NCI-H1105 treated with DMSO at 0.1 percent for 48 hours (cell line): ENCODE measurements at places on chromosomes 13 and 19.
A peak's percentile ranks its signal among the peaks of the same experiment; 100 is the strongest.

DNA sequence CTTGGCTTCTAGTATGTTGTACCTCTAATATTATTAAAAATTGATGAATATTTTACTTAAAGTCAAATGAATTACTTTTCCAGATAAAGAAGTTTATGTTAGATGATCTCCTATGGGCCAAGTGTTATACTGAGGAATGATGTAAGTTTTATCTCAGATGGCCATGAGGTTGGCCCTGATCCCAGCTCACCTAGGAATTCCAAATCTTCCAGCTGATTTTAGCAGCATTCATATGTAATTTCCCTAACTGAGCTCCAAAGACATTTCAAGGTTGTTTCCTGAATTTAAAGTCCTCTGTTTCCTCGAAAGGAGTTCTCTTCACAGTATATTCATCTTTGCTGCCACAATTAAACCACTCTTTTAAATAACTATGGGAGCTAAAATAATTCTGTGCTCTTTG, 1670.4 kb upstream of the SPRY2 start:
- no peak for DNase-seq

DNA sequence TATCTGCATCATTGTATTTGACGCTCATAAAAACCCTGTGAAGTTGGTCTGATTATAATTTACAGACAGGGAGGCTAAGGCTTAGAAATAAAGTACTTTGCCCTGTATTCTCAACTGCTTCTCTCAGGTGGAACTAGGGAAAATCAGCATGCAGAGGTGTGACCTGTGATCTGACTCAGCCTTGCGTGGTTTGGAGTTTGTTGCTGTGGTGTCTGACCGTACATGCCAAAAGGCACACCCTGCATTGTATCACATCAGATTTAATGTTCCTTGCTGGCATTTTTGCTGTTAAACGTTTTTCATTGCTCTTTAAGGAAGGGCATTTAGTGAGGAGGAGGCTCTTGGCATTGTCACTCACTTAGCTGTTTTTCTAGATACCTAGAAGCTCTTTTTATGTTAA, 58.8 kb upstream of the C1QTNF9B start:
- no peak for DNase-seq

- DNase-seq = no peak
Measured at GRCh38 chr13:46640843-46641242, 87.9 kb downstream of the LRCH1 start.

DNA sequence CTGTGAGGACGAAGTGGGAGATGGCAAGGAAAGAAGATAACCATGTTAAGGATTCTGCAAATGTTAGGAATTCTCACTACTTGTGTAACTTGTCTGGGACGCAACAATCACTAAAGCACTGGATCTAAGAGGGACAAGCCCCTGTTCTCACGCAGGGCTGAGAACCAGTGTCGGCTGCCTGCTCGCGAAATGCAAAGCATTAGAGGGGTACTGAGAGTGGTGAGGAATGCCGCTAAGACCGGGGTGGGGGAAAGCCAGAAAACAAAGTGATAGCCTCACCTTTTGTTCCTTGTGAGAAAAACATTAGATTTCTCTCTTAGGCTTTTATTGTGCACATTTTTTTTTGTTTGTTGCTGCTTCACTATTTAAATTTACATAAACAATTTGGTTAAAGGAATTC, 241.9 kb downstream of the ABCC4 start:
- no peak for DNase-seq

GRCh38 chr13:50412046-50412617, 396.9 kb downstream of the KCNRG start:
- no peak for DNase-seq

GRCh38 chr13:33676045-33676989, 141.6 kb upstream of the RFC3 start:
- DNase-seq = no peak

- DNase-seq = no peak
Measured at GRCh38 chr13:94859278-94859691, 146.9 kb upstream of the SOX21 start.

GRCh38 chr13:34085204-34085603, 267.3 kb downstream of the RFC3 start:
- DNase-seq = no peak

DNA sequence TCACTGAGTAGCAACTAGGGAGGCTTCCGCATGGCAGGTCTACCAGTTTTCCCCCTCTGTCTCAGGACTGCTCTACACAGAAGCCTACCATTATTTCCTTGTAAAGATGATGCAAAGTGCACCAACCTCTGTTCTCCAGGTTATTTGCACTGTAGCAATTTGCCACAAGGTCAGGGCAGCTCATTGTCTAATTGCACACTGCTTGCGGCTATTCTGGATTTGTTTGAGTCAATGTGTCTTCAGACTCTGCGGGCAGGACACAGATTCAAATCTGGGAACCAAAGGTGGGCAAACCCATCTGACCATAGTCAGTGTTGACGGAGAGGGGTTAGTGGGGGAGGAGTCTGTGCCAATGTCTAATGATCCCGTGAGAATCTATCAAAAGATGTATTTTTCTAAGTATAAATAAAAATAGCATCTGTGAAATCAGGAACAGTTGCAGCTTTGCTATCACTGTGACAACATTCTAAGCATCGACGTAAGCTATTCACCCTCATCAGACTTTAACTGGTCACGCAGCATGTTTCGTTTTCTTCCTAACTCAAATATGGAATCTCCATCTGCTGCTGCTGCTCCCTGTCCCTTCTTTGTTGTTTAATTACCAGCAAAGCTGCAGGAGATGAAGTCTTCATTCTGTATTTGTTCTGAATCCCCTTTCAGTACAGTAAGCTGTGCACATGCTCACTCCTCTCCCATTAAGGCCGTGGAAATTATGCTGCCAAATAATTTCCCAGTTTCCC, 26.4 kb downstream of the CYSLTR2 start:
- DNase-seq = no peak

DNA sequence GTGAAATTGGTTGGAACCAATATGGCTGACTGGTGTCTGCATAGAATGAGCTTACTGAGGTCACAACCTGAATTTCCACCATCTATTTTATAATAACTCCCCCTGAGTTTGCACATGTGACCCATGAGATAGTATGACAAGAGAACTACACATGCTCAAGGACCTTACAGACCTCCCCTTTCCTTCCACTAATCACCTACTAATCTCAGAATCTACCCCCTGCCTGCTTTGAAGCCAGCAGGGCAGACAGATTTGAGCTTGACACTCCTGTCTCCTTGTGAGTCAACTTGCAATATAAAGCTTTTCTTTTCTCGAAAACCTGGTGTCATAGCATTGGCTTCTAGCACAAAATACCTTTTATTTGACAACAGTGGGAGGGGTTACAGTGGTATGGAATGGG, 248.4 kb downstream of the RFC3 start:
- no peak for DNase-seq

DNA sequence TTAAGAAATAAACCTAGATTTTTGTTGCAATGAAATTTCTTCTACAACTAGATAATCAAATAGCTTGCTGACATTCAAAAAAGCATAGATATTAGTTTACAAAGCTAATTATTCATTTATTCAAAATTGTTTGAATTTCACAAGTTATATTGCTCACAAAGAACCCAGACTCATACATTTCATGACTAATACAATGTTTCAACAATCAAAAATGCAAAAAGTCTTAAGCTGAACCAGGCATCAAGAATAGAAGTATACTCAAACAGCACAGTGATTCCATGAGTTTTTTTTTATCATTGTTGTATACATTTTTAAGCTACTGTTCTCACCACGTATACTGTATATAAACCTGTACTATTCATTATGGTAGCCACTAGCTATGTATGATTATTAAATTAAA, 51.0 kb downstream of the DIAPH3 start:
- no peak for DNase-seq

GRCh38 chr13:36512771-36513170, 80.5 kb downstream of the CCNA1 start:
- no peak for DNase-seq

DNA sequence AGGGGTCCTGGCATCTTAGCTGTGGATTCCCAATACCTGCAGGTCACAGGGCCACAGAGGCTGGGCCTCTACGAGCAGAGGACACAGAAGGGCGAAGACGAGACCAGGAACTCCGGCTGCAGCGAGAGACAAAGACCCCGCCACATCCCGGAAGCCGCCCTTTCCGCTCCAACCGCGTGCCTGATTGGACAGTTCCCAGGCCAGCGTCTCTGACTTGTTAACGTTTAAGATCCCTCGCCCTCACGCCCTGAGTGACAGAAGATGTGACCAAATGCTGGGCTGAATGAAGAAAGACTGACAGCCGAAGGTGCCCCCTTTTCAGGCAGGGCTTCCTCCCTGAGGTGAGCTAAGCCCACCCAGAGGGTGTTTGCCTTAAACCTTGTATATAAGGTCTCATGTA, at the start of gene ZNF98:
TSS of gene ZNF98 (minus strand) at position 136 of the 400 bp plus-strand sequence. CDS start at position 14, 122 bp downstream.
- DNase-seq = no peak

DNA sequence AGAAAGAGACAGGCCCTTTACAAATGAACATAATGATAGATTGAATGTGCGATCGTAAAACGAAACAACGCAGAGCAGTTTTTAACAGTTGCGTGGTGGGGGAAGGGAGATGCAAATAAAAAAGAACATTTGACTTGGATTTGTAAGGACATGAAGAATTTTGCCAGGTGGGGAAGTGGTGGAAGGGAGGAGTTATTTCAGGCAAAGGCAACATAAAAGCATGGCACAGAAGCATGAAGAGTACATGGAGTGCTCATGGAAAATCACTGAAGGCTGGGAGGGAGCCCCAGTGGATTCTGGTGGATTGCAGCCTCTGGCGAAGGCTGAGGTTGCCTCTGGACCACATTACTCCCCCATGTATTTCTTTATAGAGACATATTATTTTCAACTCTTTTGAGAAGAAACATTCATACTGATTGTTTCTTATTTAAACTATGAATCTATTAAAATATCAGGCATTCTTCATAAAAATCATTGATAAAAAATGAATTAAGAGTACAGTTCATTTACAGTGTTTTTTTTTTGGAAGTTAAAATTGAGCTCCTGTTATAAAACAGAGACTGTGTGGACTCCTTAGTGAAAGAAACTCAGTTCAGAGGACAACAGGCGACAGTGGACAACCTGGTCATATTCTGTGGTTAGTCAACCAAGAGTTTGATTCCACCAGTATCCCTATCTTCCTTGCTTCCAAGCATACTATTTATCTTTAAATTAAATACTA, 57.5 kb downstream of the STARD13 start:
- no peak for DNase-seq

DNA sequence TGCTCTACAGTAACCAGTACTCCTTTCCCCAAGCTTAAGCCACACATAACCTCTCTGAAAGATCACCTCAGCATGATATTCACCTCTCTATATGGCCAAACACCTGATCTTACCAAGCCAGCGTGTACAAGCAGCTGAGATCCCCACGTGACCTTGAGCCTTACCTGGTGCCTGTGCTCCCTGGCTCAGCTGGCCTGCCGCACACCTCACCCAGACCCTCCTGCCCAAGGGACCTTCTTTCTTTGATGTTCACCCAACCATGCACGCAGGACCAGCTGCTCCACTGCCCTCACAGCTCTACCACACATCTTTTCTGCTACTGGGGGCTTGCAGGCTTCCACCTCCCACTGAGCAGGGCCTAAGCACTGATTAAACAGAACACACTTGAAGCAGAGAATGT, 9.0 kb downstream of the DHRS12 start:
- no peak for DNase-seq

DNA sequence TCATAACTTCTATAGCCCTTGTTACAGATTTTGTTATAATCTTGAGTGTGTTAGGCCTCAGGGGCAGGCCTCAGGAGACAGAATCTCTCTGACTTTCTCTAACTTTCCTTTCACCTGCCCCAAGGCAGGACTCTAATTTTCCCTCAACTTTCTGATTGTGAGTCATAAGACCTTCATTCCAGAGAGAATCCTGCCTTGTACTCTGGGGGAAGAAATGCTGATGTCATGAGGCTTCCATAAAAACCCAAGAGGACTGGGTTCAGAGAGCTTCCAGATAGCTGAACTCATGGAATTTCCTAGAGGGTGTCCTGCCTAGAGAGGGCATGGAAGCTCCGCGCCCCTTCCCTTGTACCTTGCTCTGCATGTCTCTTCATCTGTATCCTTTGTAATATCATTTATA, 5.3 kb upstream of the KBTBD6 start:
- DNase-seq = no peak

- DNase-seq = no peak
Measured at GRCh38 chr19:40831502-40832430, 18.5 kb downstream of the CYP2A6 start.

DNA sequence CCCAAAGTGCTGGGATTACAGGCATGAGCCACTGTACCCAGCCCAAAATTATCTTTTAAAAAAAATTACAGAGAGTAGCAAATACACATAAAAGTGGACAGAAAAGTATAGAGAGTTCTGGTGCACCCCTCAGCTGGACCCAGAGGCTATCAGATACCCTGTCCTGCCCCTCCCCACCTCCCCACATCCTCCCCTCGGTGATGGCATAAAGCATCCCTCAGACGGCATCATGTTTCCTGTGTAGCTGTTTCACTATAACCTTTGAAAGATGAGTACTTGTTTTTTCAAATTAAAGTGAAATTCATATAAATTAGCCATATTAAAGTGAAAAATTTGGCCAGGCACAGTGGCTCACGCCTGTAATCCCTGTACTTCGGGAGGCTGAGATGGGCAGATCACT, 20.1 kb downstream of the SLC27A1 start:
- no peak for DNase-seq

- DNase-seq = peak; percentile 20
Measured at GRCh38 chr13:22451327-22451741, 729.4 kb upstream of the SGCG start.

- DNase-seq = no peak
Measured at GRCh38 chr19:36058481-36059179, 3.9 kb downstream of the WDR62 start.

DNA sequence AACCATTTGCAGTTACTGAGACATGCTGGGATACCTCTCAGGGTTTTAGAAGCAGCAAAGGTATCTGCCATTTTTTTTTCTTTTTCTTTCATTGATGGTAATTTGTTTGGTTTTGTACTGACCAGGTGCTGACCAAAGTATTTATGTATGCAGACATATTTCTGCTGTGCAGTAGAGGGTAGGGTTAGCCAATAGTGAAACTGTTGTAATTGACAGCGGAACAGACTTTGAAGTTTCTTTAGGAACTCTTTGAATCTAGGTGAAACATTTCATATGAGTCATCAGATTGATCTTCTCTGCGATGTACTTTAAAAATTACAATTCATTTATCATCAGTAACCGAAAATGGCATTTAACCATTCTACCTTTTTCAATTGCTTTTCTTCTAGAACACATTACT, 63.0 kb downstream of the ITGBL1 start:
- DNase-seq = no peak

- DNase-seq = no peak
Measured at GRCh38 chr13:98447881-98448641, 128.8 kb downstream of the STK24 start.

- no peak for DNase-seq
Measured at GRCh38 chr19:14135985-14136508, 342 bp downstream of the ASF1B start.

DNA sequence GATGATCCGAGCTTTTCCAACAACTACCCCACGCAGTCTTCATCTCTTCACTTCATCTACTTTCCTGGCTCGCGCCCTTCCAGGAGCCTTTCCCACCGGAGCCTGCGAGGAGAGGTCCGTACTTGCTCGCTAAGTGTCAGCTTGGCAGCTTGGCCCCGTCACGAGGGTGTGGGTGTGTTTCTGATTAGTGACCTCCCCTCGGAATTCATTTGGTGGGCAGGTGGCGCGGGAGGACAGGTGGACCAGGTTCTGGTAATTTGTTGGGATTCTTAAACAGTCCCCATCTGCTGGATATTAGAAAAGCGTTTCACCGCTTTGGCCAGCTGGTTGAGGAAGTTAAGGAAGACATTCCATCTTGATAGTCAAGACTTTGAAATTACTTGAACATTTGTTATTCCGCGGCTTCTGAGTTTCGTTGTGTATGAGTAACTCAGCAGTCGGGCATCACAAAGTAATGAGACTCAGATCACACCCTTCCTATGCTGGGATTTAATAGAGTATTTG, 515 bp downstream of the UFM1 start:
- peak; percentile 39 for DNase-seq
